Retina (tissue), 1 donor: ENCODE measurements at places on chromosomes 6 and 20.

DNA sequence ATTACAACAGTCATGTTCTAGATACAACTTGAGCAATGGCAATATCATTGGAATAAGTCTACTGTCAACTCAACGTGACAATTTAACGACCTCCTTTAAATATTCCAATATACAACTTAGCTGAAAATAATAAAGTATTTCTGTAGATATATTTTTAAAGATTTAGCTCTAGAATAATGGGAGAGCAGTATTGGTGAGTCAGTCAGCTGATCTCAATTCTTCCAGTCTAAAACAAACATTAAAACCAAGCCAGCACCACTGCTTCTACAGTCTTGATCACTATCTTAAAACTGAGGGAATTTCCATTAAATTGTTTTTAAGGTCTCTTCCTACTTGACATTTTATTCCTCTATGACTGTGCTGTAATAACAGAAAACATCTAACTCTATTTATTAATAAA is 38.2 kb downstream of the NOL7 start:
- DNase-seq, result no peak

DNA sequence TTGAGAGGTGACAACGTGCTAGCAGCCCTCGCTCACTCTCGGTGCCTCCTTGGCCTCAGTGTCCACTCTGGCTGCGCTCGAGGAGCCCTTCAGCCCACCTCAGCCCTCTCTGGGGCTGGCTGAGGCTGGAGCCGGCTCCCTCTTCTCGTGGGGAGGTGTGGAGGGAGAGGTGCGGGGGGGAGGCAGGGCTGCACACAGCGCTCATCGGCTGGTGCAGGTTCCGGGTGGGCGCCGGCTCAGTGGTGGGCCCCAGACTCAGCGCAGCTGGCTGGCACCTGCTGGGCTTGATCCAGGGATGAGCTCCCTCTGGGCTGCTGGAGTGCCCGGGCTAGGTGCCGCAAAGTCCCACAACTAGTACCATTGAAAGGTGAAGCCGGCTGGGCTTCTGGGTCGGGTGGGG is 957.8 kb upstream of the GJE1 start:
- no peak for DNase-seq

DNA sequence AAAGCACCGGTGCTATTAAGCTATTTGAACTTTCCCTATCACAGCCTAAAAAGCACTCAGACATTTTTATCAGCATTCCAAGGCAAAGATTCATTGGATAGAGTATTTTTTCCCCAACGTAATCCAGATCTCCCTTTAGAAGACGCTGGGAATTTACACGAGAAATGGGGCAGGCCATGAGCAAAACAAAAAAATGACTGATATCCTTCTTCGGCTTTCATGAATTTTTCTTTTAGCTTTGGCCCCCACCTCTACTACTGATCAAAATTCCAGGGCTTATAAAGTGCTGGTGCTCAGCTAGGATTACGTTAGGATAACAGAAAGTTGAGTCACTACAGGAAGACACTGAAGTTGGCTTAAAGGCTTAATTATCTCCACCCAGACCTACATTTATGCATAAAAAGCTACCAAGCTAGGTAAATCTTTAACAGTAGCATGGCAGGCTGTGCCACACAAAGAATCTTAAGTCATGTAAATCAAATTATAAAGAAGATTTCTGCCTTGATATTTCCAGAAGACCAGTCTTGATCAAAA is 418.5 kb upstream of the BTBD3 start:
- DNase-seq, result no peak

GRCh38 chr20:655726-656624 is 3.0 kb upstream of the SRXN1 start:
- no peak for DNase-seq

GRCh38 chr6:73648166-73648565 is 5.6 kb downstream of the SLC17A5 start:
- DNase-seq, result no peak
